ENCODE measurements at places on chromosomes 13 and 19.

DNA sequence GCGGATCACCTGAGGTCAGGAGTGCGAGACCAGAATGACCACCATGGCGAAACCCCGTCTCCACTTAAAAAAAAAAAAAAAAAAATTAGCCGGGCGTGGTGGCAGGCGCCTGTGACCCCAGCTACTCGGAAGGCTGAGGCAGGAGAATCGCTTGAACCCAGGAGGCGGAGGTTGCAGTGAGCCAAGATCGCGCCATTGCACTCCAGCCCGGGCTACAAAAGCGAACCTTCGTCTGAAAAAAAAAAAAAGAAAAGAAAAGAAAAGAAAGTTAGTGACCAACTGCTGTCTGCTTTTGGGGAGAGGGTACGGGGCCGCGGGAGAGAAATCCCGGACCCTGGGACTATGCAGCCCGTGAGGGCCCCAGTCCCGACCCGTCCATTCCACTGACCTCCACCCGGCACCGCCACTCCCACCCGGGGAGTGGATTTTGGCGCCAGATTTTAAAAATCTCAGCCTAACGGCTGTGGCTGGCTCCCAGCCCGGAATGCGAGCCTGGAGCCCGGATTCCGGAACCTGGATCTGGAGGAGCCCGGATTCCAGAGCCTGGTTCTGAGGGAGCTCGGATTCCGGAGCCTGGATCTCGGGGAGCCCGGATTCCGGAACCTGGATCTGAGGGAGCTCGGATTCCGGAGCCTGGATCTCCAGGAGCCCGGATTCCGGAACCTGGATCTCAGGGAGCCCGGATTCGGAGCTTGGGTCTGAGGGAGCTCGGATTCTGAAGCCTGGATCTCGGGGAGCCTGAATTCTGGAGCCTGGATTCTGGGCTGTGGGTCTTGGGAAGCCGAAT lies 6.1 kb upstream of the LMNB2 start:
- DNase-seq, result peak; percentile 83

- DNase-seq, result no peak
Observed at GRCh38 chr13:29878101-29878500, 27.7 kb upstream of the UBL3 start.

GRCh38 chr19:40244579-40245317 lies 18.3 kb upstream of the CCNP start:
- DNase-seq, result no peak

- no peak for DNase-seq
Observed at GRCh38 chr19:46537136-46538097, 41.8 kb upstream of the PNMA8B start.

DNA sequence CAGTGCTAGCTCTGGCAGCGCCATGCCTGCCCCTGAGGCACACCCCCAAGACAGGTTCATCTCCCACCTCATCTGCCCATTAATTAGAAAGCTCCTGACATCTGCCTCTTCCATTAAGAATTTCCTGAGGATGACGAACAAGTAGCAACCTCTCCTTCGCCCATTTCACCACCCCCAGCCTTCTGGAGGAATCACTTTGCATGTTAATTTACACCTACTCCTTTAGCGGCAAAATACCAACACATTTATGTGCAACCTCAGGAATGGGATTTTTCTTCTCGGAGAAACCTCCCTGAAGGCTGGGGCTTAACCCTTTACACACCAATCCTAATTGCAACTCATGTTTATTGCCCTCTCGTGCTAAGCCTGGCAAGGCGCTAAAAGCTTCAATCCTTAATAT lies 13.8 kb downstream of the SLC7A1 start:
- DNase-seq, result no peak

DNA sequence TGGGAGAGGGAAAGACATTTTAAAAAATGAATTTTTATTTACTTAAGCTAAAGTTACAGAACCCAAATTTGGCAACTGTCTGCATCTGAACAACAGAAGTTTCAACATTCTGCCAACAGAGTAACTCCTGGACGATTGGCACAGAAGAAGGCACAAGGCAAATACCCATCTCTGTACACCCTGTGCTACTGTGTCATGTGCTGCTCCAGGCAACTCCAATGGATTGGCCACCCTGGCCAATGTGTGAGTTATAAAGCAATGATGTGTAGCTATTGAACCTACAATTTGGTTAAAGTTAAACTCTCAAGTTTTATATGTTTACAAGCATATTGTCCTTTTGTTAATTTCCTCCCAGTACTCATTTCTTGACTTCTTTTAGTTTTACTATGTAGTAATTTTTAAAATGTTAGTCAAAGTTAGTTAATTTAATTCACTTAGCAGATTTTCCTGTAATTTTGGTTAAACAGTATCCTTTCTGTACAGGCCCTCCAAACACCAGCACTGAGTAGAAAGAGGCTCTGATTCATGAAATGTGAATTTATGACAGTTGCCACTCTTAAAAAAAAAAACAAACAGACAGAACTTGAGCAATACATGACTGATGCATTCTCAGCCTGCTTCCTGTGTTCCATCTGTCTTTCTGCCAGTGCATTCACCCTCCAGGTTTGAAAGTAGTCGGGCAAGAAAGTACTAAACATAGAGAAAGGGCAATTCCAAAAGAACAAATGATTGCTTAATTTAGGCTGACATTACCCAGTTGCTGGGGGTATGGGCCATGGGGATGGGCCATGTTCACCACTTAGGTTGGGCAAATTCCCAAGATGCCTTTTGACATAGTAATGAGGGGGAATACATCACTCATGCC lies 5.9 kb downstream of the STARD13 start:
- DNase-seq, result no peak

DNA sequence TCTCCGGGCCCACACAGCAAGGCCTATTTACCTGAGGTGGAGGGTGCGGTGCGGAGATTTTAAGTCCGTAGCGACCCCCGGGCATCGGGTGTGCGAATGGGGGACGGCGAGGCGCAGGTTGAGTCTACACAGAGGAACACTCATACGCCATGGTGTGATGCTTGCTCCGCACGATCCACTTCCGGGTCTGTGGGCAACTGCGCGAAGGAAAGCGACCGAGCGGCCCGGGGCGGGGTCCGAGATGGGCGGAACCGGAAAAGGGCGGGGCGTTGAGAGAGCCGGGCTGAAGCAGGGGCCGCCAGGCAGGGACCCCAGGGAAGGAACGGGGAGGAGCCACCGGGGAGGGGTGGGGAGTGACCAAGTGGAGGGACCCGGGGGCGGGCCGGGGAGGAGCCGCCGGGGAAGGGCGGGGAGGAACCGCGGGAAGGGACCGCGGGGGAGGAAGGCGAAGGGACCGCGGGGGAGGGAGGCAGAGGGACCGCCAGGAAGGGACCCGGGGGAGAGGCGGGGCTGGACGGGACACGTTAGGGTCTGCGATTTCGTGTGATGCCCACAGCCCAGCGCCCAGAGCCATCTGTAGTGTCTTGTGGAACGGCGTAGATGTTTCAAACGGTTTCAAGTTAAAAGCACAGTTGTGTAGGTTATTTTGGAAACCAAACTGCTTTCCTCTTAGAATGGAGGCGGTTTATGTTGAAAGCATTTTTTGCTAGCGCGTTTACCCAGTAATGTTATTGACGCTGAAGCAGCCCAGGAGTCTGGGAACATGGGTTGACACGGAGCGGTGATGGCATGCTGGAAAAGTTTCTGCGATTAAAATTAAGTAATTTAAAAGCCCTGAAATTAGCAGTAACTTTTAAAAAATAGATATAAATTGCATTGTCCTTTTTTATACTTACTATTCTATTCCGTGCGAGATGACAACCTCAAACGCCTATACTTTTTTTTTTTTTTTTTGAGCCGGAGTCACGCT lies at the start of gene ZNF160:
Gene ZNF160, minus strand, starts transcription at position 189 of the 970 bp plus-strand sequence. CDS start 17,146 bp downstream, outside the sequence.
- peak; percentile 68 for DNase-seq

DNA sequence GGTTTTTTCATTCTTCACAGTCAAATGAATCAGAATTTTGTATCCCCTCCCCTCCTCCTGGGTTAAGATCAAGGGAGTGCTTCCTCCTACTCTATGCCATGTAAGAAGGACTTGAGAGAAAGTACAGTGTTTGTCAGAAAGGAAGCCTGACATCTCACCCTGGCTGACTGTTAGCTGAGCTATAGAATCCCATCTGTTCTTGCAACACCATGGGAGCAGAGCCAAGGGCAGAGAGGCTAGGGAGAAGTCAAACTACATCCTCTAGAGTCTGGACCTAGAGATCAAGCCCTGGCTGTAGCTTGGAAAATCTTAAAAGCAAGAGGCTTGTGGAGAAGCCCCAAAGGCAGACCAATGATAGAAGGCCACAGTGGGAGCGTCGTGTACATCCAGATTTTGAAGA lies 145.9 kb downstream of the OLFM4 start:
- no peak for DNase-seq

DNA sequence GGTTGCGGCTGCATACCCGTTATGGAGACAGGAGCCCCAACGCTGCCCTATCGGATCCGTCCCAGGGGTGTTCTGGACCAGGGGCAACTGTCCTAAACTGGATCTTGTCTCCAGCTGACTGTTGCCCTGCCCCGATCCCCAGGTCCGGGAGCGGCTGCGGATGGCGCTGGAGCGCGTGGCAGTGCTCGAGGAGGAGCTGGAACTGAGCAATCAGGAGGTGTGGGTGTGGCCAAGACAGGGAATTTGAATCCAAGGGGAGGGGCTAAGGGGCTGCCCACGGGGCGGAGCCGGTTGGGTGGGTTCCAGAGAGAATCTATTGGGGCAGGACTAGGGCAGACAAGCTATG lies 9.9 kb downstream of the PPFIA3 start:
- DNase-seq, result no peak

GRCh38 chr13:99281811-99282263 lies 23.7 kb upstream of the GPR18 start:
- DNase-seq, result no peak

DNA sequence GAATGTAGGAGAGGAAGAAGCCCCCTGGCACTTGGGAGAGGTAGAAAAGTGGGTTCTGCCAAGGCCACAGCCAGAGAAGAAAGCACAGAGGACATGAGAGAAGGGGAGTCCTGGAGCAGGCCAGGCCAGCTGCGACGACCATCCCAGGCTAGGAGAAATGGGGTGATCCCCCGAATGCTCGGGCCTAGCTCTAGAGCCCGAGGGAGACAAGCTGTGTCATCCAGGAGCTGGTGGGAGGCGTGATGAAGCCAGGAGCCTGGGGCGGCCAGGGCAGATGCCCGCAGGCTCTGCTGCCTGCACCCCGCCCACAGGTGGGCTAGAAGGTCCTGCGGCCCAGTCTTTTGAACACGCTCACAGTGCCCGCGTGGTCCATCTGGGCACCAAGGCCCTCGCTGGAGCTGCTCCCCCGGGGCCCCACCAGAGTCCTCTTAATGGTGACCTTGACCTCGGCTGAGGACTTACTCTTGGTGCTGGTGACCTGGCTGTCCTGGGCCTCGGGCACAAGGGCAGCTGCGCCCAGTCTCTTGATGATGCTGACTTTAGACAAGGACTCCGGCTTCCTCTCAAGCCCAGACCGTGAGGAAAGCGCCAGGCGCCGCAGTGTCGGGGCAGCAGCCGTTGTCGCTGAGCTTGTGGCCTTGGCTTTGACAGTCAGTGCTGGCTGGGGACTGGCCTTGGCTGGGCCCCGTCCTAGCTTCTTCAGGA lies 26.5 kb downstream of the C19orf47 start:
- DNase-seq, result no peak

- DNase-seq, result no peak
Observed at GRCh38 chr13:110339975-110340550, 33.0 kb downstream of the COL4A2 start.

- DNase-seq, result no peak
Observed at GRCh38 chr13:108835083-108835482, 205.7 kb downstream of the MYO16 start.

- no peak for DNase-seq
Observed at GRCh38 chr13:97403893-97404750, 29.8 kb upstream of the RAP2A start.

- DNase-seq, result no peak
Observed at GRCh38 chr19:10516671-10517286, 468 bp downstream of the S1PR5 start.

DNA sequence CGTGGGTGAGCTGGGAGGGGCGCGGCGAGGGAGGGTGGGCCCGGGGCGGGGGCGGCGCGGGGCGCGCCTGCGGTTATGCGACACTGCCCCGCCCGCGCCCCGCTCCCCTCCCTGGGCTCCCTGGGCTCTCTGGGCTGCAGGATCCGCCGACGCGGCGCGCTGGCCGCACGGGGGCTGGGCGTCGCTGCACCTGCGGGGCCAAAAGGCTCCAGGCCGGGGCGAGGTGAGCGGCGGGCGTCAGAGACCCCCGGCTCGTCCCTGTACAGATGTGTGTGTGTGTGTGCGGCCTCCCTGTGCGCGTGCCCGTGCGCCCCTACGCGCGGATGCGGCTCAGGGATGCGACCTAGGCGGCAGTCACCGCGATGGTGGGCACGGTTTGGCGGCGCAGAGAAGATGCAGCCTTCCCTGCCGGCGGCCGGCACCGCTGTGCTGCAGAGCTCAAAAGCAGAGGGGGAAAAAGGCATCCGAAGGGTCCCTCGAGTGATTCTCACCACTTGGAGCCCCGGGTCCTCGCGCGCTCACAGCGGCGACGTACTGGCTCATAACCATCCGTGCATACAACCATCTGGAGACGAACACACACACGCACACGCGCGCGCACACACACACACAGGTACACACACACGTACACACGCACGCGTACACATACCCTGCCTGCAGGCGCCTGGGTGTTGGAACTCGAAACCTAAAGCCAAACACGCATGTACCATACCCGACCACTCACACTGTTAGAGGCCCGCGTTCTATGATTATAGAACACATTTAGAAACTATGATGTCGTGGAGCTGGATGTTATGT lies 709 bp downstream of the ATP8A2 start:
- no peak for DNase-seq

- no peak for DNase-seq
Observed at GRCh38 chr19:32475141-32476031, 69.8 kb downstream of the DPY19L3 start.

GRCh38 chr13:51534041-51534817 lies 50.0 kb upstream of the WDFY2 start:
- no peak for DNase-seq

DNA sequence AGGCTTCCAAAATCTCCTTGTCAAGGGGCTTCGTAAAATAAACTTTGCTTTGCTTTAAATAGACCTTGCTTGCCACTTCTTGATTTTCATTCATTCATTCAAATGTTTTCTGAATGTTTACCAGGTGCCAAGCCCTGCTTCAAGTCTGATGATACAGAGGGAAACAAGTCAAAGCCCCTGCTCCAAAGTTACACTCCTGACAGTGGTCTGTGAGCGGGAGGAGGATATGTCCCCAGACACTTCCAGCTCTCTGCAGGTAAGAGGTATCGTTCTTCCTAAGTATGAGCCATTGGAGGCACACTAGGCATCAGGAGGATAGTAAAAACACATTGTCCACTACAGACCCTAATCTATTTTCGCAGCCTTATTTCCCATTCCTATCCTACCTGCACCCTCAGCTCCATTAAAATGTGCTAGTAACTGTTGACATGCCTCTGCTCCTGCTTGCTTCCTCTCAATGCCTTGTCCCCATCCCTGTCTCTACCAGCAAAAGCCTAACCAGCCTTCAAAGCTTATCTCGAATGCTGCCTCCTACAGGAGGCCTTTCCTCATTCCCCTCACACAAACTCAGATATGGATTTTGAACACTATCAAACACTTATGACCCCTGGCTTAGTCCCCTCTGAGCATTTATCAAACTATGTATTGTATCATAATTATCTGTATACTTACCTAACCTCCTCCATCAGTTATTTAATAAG lies 6.2 kb upstream of the WBP4 start:
- DNase-seq, result no peak

GRCh38 chr19:38289955-38290354 lies 14.1 kb upstream of the C19orf33 start:
- no peak for DNase-seq

Data from SK-N-MC (cell line).